ENCODE measurements at places on chromosomes 13 and 19.

DNA sequence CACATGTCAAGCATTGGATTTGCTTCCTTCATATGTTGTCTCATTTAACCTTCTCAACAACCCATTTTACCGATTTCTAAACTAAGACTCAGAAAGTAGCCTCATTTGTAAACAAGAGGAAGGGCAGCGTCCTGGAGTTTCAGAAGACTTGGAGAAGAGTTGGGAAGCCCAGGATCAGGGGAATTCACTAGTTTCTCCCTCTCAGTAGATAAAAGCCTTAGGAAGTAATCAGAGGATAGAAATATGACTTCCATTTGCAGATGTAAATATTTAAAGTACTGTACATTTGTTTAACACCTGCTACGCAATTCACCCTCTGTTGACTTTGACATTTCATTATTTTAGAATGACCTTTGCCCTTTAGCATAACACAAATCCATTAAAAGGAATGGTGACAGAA lies 216.4 kb downstream of the DCT start:
- no peak for DNase-seq

DNA sequence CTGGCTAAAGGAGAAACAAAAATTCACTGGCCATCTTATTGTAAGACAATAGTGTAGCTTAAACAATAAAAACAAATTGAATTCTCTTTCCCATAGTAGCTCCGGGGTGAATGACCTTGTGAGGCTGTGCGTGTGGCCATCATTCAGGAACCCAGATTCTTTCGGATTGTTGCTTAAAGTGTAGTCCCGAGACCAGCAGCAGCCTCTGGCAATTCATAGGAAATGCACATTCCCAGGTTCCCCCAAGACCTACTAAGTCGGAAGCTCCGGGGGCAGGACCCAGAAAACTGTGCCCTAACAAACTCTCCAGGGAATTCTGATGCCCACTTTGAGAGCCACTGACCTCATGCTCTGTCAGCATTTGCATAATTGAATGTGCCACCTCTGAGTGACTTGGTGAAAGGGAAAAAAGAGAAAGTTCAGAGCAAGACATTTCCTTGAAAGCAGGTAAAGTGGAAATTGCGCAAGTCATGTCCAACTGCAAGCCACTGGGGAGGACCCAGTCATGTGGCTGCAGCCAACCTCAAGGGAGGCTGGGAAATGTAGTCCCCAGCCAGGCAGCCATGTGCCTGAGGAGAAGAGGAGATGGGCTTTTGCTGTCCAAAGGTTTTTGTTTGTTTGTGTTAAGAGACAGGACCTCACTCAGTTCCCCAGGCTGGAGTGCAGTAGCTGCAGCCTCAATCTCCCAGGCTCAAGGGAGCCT lies 50.7 kb upstream of the PNMA8B start:
- no peak for DNase-seq

- DNase-seq: no peak
These were observed 75.1 kb downstream of the SLC15A1 start for GRCh38 chr13:98677398-98677797.

- no peak for DNase-seq
These were observed 1121.9 kb upstream of the PCDH20 start for GRCh38 chr13:62537593-62537992.

DNA sequence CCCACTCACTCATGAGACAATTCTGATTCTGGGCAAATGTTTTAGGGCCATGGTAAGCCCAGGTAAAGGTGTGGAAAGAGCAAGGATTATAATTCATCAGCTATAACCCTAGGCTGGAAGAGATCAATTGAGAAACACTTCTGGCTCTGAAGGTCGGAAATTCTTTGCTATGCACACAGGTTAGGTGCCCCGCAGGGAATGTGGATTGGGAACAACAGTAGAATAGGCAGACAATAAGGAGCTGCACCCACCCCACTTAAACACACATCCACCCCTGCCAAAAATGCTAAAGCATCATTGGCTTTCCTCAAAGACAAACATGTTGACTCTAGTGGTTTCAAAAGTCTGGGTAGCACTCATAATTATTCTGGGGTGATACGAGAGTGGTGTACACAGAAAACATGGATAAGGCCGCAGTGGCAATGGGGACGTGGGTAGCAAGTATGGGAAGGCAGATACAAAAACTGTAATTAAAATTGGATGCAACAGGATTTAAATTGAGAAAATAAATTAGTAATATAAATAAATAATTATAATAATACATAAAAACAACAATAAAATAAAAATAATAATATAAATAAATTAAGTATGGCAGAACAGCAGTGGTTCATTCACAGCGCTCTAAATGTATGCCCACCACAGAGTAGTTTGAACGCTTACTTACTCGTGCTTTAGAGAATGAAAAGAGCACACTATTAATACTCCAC lies 8.6 kb downstream of the EFNB2 start:
- no peak for DNase-seq

- no peak for DNase-seq
These were observed 41.2 kb upstream of the TPM4 start for GRCh38 chr19:16034958-16035560.

DNA sequence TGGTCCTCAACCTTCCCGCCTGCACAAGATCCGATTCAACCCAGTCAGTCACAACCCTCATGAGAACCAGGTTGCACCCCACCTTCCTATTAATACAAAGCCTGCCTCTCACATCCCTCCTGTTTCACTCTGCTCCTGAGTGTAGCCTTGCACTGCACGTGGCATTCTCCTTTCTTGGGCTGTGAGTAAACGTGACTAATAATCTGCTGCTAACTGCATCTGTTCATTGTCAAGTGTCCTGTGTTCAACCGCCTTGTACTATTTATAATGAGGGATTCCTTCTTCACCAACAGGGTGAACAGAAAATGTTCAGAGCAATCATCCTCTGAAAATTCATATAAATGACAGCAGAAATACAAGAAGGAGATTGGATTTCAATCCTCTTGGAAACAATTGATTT lies 1608.2 kb downstream of the SLITRK5 start:
- DNase-seq: no peak

DNA sequence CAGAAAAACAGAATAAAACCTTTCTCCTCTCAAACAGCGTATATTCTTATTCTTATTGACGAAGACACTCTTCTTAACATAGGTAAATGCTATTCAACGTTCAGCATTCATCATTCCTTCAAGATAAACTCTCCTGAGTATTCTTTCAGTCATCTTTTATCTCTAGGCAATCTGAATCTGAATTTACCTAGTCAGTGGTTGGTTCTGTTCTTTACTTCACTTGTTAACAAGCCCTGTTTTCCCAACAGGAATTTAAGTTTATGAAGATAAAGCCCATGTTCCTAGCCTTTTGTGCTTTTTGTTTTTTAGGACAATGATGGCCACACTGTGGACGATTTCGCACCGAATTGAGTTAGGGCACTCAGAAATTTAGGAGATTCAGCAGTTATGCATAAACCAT lies 3.2 kb downstream of the ELF1 start:
- no peak for DNase-seq

DNA sequence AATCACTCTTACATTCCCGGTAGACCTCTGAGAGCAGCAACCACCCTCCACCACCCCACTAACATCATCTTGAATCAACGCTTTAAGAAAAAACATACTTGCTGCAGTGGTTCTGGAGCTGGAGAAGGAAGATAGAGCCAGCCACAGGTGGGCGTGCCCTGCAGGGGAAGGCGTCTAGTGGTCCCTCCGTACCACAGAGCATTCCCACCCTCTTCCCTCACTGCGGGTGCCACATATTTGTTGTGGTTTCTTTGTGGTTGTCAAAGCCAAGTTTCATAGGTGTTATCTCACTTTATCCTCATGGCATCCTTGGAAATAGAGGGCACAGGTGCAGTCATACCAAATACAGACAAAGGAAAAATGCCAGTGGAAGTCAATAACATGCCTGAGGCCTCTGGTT lies 22.2 kb downstream of the COL4A2 start:
- no peak for DNase-seq

GRCh38 chr13:20988033-20988908 lies 73.1 kb downstream of the LATS2 start:
- no peak for DNase-seq

DNA sequence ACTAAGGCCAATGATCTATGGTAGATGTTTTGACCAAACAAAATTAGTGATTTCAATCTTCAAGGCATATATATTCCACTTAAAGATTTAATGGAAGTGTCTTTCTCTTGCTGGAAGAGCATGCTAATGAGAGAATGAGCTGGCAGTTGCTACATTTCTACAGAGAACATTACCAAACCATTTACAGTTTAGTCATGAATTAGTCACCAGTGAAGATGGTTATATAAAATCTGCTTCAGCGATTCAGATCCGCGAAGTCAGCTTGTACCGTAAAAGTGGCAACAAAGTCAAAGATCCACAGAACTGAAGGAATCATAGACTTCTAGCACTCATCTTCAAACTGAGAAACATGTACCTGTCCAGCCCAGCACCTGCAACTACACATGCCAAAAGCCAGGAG lies 156.3 kb downstream of the SLITRK5 start:
- DNase-seq: no peak

- DNase-seq: no peak
These were observed 2.8 kb upstream of the PNMA8A start for GRCh38 chr19:46474211-46474610.

DNA sequence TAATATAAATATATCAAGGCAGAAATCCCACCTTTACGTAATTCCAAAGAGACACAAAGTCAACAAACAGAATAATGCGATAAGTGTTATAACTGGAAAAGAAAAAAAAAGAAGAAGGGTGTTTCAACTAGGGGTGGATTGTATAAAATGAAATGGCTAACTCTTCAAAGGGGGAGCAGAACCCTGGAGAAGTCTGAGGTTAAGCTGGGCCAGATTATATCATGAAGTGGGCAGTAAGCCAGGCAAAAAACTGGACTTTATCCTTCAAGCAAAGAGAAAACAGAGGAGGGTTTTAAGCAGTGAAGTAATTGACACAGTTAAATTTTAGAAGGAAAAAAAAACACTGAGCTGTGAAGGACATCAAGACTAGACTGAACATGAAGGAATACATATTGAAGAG lies 41.9 kb downstream of the TBC1D4 start:
- DNase-seq: no peak

- DNase-seq: no peak
These were observed 466.0 kb downstream of the FGF14 start for GRCh38 chr13:101935828-101936227.

GRCh38 chr19:58227964-58228584 lies 640 bp upstream of the ZNF544 start:
- DNase-seq: no peak

DNA sequence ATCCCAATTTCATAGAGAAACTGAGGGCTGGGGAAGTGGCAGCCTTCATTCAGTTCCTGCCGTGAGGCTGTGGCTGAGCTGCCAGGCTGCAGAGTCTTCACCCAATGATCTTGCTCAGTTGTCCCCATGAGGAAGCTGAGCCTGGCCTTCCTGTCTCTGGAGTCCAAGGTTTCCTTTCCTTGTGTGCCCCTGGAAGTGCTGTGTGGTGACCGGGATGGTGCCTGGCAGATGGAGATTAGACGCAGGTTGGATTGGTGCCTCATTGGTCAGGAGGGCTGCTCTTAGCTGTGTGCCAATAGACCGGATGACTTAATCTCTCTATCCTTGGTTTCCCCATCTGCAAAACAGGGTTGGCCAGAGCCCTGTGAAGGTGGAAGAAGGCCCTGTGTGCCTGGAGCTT lies 24.6 kb downstream of the DNM2 start:
- no peak for DNase-seq

GRCh38 chr19:4303819-4304537 lies 420 bp upstream of the FSD1 start:
- DNase-seq: no peak

DNA sequence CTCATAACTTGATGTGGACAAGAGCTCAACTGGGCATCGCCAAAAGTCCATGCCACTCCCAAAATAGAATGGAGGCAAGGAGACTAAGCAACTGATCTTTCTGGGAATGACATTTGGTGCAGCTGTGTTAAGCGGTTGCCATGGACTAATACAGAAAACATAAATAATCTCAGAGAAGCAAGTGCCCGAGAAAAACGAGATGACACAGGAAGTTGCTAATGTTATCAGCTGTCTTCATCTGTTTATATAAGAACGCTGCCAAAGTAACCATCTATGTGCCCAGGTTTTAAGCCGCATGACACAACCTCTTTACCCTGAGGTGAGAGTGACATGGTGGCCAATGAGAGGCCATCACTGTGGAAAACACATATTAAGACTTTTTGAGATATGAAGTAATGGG lies 54.9 kb upstream of the SACS start:
- no peak for DNase-seq

- no peak for DNase-seq
These were observed 26.5 kb downstream of the C19orf47 start for GRCh38 chr19:40321566-40322270.

DNA sequence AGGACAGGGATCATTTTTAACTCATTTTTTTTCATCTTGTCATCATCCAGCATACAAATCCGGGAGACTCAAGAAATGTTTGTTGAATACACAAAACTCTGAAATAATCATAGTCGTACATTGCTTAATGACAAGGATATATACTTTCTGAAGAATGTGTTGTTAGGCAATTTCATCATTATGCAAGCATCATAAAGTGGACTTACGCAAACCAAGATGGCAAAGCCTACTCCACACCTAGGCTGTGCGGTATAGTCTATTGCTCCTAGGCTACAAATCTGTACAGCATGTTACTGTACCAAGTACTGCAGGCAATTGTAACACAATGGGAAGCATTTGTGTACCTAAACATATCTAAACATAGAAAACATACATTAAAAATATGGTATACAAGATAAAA lies 264.1 kb downstream of the TSHZ3 start:
- no peak for DNase-seq

GRCh38 chr19:2248136-2249009 lies 750 bp upstream of the AMH start:
- no peak for DNase-seq

- DNase-seq: no peak
These were observed 4.2 kb downstream of the RCBTB2 start for GRCh38 chr13:48528720-48529119.

GRCh38 chr19:13098277-13099072 lies 4.2 kb downstream of the LYL1 start:
- DNase-seq: no peak

DNA sequence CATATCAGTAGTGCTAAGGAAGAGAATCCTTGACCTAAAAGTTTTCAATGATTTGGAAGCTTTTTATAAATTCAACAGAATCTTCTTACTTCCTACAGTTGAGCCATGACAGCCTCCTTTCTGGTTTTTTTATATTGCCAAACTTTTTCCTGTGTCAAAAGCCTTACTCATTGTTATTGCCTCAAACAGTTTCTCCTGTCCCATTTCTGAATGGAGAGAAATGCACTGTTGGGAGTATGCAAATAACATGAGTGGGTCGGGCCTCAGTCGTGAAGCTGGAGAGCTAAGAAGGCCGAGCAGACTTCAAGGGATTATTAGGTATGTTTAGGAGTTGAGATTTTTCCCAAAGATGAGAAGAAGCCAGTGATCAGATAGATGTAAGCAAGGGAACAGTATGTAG lies 766.4 kb upstream of the KLHL1 start:
- DNase-seq: no peak

Measured in activated CD4-positive, alpha-beta T cell treated with anti-CD3 and anti-CD28 coated beads for 1 hour (primary cell).